Right cardiac atrium (tissue), 5 donors: ENCODE measurements at places on chromosomes 3 and 15.

- DNase-seq, result no peak
Observed at GRCh38 chr15:75943713-75944215, 40.1 kb downstream of the FBXO22 start.

DNA sequence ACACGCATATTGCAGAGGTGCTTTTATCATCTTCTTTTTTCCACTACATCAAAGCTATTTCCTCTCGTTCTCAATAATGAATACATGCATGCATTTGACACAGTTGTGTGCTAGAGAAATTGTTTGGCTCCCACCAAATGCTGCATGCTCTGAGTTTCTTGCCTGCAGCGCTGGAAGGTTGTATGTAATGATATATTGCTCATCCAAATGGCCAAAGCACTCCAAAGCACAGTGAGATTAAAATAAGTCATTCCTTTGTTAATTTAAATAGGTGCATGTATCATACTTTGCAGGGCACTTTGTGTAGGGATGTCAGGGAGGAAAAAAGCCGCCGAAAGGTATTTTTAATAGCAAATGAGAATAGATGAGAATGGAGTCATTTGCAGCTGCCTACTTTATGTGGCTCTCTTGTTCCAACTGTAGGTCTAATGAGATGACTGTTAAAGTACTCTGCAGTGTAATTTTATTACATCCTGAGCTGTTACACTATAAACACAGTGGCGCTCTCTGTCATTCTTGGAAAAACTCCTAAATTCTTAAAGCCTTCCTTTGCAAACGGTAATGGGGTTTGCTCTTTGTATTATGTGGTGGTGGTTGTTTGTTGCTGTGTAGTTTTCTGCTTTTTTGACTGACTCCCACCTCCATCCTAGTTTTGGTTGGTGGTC, 56.9 kb upstream of the SKOR1 start:
- DNase-seq, result no peak

DNA sequence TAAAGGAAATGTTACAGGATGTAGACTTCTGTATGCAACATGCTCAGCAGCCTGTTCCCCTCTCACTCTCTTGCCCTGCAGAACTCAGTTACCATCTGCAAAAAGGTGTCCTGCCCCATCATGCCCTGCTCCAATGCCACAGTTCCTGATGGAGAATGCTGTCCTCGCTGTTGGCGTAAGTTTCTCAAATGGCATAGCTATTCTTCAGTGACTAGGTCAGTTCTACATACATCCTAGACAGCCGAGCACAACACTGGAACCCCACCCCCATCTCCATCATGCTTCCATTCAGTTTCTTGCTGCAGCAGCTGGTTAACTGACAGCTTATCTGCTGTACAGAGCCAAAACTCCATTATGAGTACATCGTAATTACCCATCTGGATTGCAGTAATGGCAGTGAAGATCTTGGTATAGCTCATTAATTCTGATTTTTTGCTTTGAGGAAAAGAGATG, 4.5 kb downstream of the THBS1 start:
- no peak for DNase-seq

GRCh38 chr3:134344560-134344959, 29.7 kb downstream of the AMOTL2 start:
- no peak for DNase-seq

DNA sequence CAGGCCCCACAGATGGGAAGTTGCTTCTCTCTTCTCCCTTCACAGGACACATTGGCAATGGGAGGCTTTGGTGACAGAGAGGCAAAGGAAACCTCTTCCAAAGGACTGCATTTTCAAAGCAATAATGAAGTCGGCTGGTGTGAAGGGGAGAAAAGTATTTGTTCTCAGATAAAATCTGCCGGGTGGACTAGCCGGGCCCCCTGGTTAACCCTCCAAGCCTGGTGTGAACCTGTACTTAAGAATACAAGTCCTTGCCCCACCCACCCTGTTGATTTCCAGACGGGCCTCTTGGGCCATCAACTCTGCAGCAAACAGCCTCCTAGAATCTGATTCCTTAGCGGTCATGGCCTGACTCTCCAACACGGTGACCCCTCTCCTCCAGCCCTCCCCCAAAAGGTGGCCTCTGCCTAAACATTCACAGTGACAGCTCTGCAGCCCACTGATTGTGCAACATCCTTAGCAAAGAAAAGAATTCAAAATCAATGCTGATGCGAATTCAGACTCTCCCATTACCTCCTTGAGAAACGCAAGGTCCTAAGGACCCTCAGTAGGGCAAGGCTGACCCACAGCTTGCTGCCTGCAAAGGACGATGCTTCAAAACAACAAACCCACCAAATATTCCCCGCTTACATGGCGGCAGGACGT, 9.9 kb downstream of the TLE3 start:
- no peak for DNase-seq

GRCh38 chr3:135131290-135131689, 336.2 kb downstream of the EPHB1 start:
- DNase-seq, result no peak

DNA sequence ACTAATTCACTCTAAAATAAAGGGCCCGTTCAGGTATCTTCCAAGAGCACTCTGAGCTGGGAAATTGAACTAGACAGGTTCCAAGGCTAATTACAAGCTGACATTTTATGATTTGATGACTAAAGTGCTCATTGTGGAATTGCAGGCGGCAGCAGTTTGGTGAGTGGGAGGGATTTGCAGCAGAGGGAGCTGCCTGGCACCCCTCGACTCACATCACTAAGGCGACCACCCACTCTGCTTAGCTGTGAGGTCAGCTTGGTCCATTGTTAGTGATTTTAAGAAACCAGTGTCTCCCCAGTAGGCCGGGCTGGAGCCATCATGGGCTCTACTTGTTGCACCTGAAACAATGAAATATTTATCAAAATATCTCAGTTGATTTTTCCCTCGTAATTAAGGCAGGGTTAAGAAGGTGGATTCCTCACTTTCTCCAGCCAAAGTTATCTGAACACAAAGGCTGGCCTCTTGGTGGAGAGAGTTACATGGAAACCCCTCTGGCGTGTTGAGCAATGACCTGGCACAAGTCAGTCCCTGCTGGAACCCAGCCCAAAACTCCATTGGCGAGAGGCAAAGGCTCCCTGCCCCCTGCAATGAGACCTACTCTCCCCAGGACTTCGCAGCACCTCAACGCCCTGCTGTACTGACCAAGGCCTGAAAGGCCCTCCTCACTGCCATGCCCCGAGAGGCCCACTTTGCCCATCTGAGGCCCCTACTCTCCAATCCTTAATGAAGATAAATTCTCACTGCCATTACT, 65.0 kb upstream of the ATP2B2 start:
- peak; percentile 76 for DNase-seq

GRCh38 chr3:102473648-102474047, 38.8 kb downstream of the ZPLD1 start:
- no peak for DNase-seq

DNA sequence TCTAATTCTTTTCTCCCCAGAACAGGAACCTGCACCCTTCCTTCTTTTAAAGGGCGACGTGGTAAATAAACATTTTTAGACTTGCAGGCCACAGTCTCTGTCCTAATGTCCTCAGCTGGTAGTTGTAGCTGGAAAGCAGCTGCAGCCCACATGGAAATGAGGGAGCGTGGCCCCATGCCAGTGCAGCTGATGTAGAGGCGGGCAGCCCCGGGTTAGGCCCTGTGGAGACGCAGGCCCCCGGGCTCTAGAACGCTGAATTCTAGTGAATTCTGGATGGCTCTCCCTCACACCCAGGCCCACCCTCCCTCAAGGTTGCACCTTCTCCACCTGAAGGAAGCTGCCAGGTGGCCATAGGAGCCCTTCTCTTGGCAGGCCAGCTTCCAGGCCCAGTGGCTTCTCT, 52.3 kb downstream of the PGPEP1L start:
- DNase-seq, result peak; percentile 82

DNA sequence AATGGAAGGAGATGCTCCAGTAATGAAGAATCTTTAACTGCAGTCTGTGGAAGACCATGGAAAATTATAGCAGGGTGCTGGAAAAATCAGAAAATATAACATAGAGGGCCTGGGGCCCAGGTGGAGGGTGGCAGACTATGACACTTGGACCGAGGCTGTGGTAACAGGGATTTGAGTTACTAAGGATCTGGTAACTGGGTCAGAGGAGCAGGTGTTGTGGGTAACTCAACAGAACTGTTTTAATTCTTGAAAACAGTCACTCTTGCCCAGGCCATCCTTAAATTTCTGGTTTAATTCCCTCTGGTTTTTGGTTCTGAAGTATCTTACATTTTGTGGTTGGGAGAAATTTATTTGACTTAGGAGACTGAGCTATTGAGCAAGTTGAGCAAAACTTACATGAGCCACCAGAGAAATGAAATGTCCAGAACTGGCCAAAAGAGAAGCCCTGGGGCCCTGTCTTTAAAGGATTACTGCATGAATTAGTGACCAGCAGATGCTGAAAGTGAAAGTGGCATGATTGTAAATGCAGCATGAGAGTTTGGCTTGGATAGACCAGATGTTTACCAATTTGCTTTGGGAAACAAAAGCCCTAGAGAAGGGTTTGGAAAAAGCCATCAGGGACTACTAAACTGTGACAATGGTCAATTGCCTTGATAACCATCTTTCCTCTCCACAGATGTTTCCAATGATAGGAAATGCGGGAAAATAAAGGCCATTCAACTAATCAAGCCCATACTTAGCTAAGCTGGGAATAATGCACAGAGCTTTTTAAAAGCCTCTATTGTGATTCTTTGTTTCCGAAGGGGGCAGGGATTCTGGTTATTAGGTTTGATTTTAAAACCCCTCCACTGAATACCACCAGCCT, 374.9 kb upstream of the TGFBR2 start:
- no peak for DNase-seq

- no peak for DNase-seq
Observed at GRCh38 chr15:83850015-83850414, 196.1 kb downstream of the ADAMTSL3 start.

DNA sequence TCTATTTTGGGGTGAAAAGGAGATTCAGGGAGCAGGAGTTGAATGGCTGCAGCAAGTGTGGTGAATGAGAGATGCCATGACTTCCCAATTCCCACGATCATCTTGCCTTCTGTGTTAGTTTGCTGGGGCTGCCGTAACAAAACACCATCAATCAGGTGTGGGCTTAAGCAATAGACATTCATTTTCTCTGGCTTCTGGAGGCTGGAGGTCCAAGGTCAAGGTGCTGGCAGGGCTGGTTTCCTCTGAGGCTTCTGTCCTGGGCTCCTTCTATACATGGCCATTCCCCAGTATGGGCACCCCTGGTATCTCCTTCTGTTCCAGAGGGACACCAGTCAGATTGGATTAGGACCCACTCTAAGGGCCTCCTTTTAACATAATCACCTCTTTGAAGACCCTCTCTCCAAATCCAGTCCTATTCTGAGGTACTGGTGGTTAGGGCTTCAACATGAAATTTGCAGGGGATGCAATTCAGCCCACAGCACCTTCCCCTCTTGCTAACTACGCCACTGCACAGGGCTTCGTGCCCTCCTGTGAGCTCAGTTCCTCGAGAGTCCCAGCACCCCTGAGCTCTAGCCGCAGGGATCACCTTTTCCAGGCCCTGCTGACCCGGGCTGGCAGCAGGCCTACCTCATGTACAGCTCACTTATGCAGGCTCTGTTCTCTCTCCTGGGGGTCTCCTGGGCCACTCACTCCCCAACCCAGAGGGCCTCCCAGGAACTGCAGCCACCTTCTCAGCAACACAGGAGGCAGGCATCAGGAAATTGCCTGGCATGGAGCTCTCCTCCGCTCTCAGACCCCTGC, 37.3 kb upstream of the SLC6A11 start:
- DNase-seq, result no peak

DNA sequence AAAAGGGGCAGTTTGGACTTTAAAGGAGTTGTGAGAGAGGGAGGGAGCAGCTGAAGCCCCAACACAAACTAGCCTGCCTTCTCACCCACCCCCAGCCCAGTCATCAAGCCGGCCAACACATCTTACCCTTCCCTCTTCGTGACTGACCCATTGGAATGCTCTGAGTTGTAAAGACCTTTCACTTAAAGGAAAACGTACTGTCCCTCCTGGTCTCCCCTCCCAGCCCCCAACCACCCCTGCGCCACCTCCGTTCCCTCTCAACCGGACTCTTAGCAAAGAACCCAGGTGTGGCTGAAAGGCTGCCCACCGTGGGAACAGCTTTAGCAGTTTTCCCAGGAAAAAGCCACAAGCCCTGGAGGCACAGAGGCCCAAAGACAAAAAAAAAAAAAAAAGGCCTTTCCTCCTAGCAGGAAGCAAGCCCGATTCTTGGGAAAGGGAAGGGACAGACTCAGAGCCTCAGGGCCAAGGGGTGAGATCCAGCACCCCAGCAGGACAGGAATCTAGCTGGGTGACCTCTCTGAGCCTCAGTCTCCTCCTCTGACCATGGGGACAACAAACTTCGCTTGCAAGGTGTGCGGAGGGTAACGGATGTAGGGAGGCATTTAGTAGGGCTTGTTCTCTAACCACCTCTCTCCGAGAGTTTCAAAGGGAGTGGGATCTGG, 2.4 kb downstream of the CYP11A1 start:
- no peak for DNase-seq

DNA sequence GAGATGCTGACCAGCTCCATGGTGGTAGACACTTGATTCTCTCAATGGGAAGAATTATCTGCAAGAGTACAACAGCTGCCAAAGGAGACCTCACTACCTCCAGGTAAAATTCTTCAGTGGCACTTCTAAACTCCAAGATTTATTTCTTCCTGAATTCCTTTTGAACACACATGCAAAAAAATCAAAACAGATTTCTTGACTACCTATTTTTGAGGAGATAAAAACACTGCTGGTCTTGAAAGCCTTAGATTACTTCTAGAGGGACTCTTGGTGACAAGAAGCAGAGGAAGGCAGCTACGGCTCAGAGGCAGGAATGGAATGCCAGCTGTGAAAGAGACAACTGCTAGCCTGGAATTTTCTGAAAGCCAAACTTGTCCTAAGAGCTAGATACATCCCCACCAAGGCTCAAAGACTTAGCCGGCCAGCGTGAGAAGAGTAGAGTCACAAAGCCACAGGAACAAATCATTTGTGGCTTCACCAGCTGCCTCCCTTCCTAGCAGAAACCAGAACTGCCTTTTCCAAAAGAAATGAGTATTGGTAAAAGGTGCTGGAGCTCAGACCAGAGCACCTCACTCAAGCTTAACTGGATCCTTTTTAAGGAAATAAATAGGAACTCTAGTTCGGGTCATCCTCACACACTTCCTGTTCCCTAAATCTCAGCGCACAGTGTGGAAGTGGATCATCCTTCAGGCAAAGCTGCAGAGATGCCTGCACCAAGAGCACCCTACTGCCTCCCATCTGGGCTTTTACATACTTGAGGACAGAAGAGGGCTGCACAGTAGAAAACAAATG, 32.6 kb downstream of the CLK3 start:
- DNase-seq, result no peak

DNA sequence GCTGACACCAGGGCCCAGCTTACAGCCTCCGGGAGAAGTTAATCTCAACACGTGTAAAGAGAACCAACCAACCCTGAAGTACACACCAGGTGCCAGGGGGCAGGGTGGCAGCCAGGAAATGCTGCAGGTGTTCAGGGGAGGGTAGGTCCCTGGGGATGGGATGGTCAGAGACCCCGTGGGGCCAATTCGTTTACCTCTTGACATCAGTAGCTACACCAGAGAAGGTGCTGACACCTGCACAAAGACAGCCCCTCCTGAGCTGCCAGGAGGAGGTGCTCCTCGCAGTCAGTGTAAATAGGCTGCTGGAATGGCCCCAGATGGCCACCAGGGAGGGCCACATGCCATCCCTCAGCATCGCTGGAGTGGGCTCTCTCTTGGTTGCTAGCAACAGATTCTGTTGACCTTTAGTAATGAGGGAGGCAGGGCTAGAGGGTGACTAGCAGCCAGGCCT, 52.8 kb downstream of the CORO2B start:
- DNase-seq, result no peak
